ENCODE measurements at places on chromosomes 13 and 19.
A peak's percentile ranks its signal among the peaks of the same experiment; 100 is the strongest.

- peak; percentile 26 for DNase-seq
Measured at GRCh38 chr13:78978381-78978998, 319.5 kb upstream of the OBI1 start.

DNA sequence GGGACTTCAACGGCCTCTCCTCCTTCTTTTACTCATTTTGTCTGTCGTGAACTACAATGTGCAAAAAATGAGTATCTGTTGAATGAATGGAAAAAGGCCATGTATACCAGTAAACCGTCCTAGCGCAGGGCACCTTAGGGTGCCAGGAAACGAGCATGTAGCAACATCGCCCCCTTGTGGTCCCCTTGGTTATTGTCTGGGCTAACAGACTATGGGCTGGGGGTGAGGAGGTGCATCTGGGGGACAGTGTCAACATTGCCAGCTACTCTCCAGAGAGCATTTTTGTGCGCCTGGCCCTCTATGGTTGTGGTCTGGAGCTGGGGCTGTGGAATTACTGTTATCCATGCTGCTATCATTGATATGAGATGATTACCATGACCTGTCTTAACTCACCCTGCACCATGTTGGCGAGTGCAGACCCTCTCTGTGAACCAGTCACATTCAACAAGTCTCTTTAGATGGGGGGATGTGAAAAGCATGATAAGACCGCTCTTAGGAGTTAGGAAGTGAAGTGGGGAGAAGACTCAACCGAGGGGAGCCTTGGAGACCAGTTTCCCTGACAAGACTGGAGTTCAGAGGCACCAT lies 22.8 kb upstream of the SIGLEC11 start:
- no peak for DNase-seq

DNA sequence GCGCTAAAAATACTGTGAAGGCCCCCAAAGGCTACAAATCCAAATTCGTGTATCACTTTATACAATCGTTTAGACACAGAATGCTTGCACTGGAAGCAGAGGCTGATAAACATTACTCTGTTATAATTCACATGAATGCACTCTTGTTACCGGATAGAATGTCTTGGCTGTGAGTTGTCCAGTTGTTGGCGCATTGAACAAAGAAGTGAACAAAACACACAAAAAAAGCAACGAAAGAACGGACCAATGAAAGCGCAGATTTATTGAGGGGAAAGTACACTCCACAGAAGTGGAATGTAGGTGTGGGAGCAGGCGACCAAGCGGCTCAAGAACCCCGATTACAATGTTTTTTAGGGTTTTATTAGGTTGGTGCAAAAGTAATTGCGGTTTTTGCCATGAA lies 529 bp upstream of the ZNF418 start:
- DNase-seq, result no peak

DNA sequence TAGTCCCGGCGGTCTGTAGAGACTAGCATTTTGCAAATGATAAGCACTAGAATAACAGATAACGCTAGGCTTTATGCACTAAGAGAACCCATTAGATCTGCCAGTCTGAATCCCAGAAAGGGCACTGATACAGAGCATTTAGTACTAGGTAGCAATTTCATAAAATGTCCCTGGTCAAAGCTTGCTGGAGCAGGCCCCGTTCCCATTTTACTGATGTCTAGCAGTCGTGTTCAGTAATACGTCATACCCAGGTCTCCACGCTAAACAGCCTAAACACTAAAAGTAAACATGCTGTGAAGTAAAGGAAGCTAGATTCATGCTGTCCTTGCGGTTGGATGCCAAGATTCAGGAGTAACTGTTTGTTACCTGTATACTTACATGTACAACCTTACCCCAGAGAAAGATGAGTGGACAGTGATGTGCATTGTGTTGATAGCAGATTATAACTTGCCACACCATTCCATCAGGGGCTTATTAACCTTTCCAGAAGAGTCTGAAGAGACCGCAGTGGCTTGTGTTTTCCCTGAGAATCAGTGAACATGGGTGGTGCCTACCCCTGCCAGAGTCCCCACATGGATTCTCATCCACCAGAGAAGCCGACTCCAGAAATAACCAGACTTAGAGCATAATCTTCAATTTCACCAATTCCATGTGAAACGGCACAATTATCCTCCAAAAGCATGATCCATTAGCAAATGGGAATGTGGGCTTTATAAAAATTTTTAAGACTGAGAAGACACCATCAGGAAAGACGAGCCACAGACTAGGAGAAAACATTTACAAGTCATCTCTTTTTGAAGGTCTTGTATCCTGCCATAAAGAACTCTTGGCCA lies 3.4 kb upstream of the RPS11 start:
- DNase-seq, result no peak

- no peak for DNase-seq
Measured at GRCh38 chr13:48561466-48562235, 28.8 kb upstream of the RCBTB2 start.

DNA sequence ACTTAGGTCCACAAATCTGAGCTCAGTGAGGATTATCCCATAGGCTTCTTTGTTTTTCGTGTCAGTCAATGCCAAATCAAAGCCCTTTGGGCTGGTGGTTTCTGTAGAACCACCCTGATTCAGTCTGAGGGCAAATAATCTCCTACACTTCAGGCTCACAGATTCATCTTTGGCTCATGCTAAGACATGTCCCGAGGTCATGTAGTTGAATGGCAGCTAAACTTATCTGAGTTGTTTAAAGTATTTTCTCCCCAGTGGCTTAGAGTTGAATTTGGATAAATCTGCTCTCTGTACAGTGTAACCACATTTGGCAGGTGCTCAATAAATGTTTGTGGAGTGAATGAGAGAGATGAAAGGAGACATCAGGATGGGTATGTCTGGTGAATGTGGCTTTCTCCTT lies 13.1 kb upstream of the SLC25A42 start:
- DNase-seq, result no peak

GRCh38 chr13:28497143-28497876 lies 2.4 kb upstream of the FLT1 start:
- DNase-seq, result no peak

- DNase-seq, result no peak
Measured at GRCh38 chr19:47274891-47275761, 441 bp downstream of the INAFM1 start.

GRCh38 chr13:112060282-112060830 lies 6.6 kb upstream of the SOX1 start:
- DNase-seq, result no peak

All from non-pigmented ciliary epithelial cell (primary cell).